Activated T-cell treated with anti-CD3 and anti-CD28 coated beads, Interleukin-2, amount 50 U/mL, for 72 hours (primary cell): ENCODE measurements at places on chromosomes 1 and 21. TPM values are rescaled to one million over a fixed set of nuclear protein-coding genes. Genes with fewer than 3 reads are reported as not detected.

TEDDM1 gene
- not detected for total RNA-seq

CLDN17 gene
- not detected for total RNA-seq

- DNase-seq: no peak
Observed at GRCh38 chr21:41861255-41861654, 17.9 kb downstream of the PRDM15 start.

OR2L2 gene
- 0.12 TPM for total RNA-seq

GRCh38 chr1:22860883-22861385, 111.7 kb downstream of the LACTBL1 start:
- DNase-seq: no peak

SERPINC1 gene
- not detected for total RNA-seq

DNA sequence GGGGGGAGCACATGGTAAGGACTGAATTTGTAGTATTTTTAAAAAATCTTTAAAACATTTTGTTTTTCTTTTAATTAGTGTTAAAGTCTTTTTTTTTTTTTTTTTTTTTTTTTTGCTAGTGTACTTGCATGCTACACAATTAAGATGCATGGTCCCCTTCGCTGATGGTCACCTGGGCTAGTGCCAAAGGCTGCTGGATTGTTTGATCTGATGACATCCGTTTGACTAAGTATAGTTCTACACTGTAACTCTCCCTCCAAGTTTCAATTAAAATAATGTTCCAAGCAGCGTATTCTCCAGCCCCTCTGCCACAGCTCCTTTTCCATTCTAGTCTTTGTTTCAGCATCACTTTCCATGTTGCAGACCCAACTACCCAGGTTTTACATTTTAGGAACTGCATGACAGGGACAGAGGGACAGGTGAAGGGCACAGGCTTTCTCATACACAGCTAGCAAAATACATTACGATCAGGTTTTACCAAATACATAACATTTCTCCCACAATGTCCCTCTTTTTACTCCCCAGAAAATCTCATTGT, 852 bp upstream of the RAVER2 start:
- no peak for DNase-seq

GRCh38 chr21:42688841-42689371, 35.5 kb downstream of the PDE9A start:
- no peak for DNase-seq

- no peak for DNase-seq
Observed at GRCh38 chr1:3550511-3551289, 60.6 kb downstream of the MEGF6 start.
